ENCODE measurements at places on chromosomes 3 and 15. TPM values are rescaled to one million over a fixed set of nuclear protein-coding genes. Genes with fewer than 3 reads are reported as not detected.

The CTXN2 gene
- total RNA-seq = 0.25 TPM

The PCSK6 gene
- 3.7 TPM for total RNA-seq

- H3K4me3 ChIP-seq = no peak overlapping the region
- H3K36me3 ChIP-seq = peaks cover 3% of the 10 kb centered on the region
- no peaks in the 10 kb centered on the region for H3K4me1 ChIP-seq
- no peaks in the 10 kb centered on the region for H3K27me3 ChIP-seq
Measured at GRCh38 chr3:106508331-106508893, 639.6 kb upstream of the CBLB start.

The PPP1R14D gene
- 1.7 TPM for total RNA-seq

The DHFR2 gene
- 9.6 TPM for total RNA-seq

Measured in mesothelial cell of epicardium (in vitro differentiated cells).